ENCODE measurements at places on chromosomes 11 and 22.

DNA sequence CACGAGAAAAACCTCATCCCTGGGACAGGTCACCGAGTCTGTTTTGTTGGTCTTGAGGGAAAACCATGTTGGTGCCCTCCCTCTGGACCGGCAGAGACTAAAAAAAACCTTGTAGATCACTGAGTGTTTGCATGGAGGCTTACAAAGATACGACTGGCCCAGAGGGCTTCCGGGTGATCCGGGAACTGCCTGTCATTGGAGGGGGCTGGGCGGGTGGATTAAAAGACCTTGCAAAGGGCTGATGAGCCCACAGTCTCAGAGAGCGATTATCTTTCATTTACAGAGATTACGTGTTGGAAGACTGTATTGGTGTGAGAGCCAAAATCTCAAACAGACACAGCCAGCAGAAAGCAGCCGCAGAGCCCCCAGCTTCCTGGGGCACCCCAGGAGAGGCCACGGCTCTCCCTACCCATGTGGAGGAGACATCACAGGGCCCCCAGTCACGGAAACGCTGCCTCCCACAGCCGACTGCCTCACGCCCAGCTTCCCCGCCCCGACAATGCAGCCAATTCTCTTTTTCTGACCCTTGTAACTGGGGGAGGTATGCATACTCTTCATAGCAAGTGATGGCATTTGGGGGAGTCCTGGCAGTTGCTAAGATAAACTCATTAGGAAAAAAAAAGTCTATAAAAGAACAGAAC lies 426.4 kb downstream of the CTTN start:
- DNase-seq = no peak
- H3K27ac ChIP-seq = no peak overlapping the region
- H3K4me3 ChIP-seq = no peak overlapping the region
- H3K27me3 ChIP-seq = no peaks in the 10 kb centered on the region
- H3K36me3 ChIP-seq = no peaks in the 10 kb centered on the region

DNA sequence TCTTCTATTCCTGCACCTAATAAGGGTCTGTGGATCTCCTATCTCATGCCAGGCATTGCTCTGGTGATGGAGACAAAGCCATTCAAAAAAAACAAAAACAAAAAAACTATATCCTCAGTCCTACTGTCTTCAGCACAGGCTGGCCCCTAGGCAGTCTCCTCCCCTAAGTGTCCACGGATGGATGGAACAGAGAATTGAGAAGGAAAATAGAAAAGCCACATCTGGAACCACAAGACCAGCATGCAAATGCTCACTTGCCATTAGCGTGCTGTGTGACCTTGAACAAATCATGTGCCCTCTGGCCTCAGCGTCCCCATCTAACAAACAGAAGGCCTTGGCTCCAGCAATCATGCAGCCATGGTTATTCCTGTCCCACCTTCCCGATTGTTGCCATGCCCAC lies 32.7 kb upstream of the CD82 start:
- no peak for DNase-seq
- H3K27me3 ChIP-seq = no peaks in the 10 kb centered on the region
- no peaks in the 10 kb centered on the region for H3K4me1 ChIP-seq
- no peak overlapping the region for H3K4me3 ChIP-seq
- no peaks in the 10 kb centered on the region for H3K36me3 ChIP-seq

DNA sequence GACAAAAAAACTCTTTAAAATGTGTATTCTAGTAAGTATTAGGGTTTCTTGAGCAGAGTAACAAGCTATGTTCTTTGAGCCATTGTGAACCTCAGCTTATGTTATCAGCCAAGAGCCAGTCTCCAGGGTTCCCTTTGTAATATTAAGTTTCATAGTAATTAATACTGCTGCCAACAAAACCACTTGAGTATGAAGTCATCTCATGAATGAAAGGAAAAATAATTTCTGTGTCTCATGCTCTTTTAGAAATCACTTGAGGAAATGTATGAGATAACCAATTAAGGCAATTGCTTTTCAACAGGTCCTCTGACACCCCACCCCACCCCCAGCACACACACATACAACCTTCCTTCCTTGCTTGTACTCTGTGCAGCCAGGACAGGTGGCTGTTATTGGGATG lies 59.9 kb downstream of the BBOX1 start:
- no peaks in the 10 kb centered on the region for H3K27me3 ChIP-seq
- no peaks in the 10 kb centered on the region for H3K4me1 ChIP-seq
- no peaks in the 10 kb centered on the region for H3K36me3 ChIP-seq

GRCh38 chr11:107573438-107573837 lies 7.9 kb upstream of the ALKBH8 start:
- H3K27me3 ChIP-seq = no peaks in the 10 kb centered on the region
- no peaks in the 10 kb centered on the region for H3K36me3 ChIP-seq
- DNase-seq = no peak
- H3K27ac ChIP-seq = no peak overlapping the region

- DNase-seq = no peak
- no peak overlapping the region for H3K27ac ChIP-seq
- H3K4me3 ChIP-seq = no peak overlapping the region
- no peaks in the 10 kb centered on the region for H3K36me3 ChIP-seq
Observed at GRCh38 chr22:39956932-39957664, 3.1 kb upstream of the TMA7B start.

GRCh38 chr11:94838027-94838731 lies 70.0 kb downstream of the AMOTL1 start:
- H3K4me3 ChIP-seq = no peak overlapping the region
- DNase-seq = no peak
- no peaks in the 10 kb centered on the region for H3K36me3 ChIP-seq

- H3K27ac ChIP-seq = peak overlapping the region; percentile 68
- H3K4me1 ChIP-seq = peaks cover 8% of the 10 kb centered on the region
Observed at GRCh38 chr11:67482275-67482826, 475 bp upstream of the AIP start.

GRCh38 chr22:45064313-45065278 lies 54.8 kb upstream of the PHF21B start:
- no peaks in the 10 kb centered on the region for H3K4me1 ChIP-seq
- no peaks in the 10 kb centered on the region for H3K36me3 ChIP-seq
- H3K27ac ChIP-seq = no peak overlapping the region
- DNase-seq = no peak

- H3K27ac ChIP-seq = no peak overlapping the region
- no peak overlapping the region for H3K4me3 ChIP-seq
- no peaks in the 10 kb centered on the region for H3K36me3 ChIP-seq
- no peaks in the 10 kb centered on the region for H3K4me1 ChIP-seq
Observed at GRCh38 chr11:24859801-24860300, 363.0 kb downstream of the LUZP2 start.

DNA sequence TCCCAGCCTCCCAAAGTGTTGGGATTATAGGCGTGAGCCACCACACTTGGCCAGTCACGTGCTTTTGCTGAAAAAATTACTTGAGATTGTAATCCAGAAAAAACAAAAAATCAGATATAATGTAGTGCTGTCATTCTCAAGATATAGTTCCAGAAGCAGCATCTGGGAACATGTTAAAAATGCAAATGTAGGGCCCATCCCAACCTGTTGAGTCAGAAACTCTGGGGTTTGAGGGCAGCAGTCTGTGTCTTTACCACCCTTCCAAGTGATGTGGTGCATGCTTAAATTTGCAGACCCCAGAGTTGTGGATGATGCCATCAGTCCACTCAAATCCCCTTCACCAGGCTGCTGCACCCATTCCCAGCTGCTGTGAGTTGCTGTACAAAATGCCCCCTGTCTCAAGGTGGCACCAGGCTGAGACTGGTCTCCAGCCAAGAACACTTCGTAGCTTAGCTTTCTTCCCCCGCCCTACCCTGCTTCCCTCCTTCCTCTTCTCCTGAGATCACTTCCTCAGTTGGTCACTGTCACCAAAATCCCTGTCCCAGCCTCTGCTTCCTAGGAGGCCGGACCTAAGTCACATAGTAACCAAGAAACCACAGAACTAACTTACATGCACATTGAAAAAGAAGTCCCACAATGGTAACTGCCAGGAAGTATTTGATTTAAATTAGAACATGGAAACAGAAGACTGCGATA lies 18.2 kb upstream of the ARRB1 start:
- H3K36me3 ChIP-seq = no peaks in the 10 kb centered on the region
- no peaks in the 10 kb centered on the region for H3K27me3 ChIP-seq
- DNase-seq = no peak
- H3K4me3 ChIP-seq = no peak overlapping the region
- H3K27ac ChIP-seq = no peak overlapping the region
- no peaks in the 10 kb centered on the region for H3K4me1 ChIP-seq

DNA sequence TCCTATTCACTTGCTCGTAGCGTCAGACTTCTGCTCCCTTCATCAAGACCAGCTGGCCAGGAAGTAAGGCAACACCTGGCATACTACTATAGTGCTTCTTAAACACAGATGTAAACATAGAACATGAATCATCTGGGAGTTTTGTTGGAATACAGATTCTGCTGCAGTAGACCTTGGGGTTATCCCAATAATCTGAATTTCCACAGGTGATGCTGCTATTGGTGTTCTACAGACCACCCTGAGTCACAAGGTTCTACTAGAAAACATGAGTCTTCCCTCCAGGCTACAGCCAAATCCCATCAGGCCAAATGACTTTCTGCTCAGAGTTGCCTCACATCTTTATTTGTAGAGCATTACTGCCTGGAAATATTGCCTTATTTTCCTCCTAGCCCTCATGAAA lies 175.2 kb downstream of the NELL1 start:
- H3K4me1 ChIP-seq = no peaks in the 10 kb centered on the region
- no peaks in the 10 kb centered on the region for H3K27me3 ChIP-seq
- no peaks in the 10 kb centered on the region for H3K36me3 ChIP-seq
- H3K4me3 ChIP-seq = no peak overlapping the region
- DNase-seq = no peak

GRCh38 chr11:64759722-64760719 lies at the start of gene PYGM:
PYGM (minus strand) TSS chr11:64759974; CDS start chr11:64759898, 76 bp downstream.
- H3K4me3 ChIP-seq = no peak within 1 kb of the TSS
- no peaks in the 10 kb centered on the region for H3K4me1 ChIP-seq
- H3K27me3 ChIP-seq = no peaks in the 10 kb centered on the region
- peaks cover 4% of the 10 kb centered on the region for H3K36me3 ChIP-seq
